ENCODE measurements at places on chromosomes 5 and 9. TPM values are rescaled to one million over a fixed set of nuclear protein-coding genes. Genes with fewer than 3 reads are reported as not detected.

DNA sequence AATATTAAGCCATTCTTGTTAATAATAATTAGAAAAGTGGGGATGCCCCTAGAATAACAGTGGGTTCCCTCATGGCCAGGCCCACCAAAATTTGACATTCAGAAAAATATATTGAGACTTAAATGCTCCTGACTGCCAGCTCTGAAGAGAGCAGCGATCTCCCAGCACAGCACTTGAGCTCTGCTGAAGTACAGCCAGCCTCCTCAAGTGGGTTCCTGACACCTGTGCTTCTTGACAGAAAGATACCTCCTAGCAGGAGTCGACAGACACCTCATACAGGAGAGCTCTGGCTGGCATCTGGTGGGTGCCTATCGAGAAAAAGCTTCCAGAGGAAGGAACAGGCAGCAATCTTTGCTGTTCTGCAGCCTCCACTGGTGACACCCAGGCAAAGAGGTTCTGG, 261.5 kb downstream of the DTWD2 start:
- no peak for DNase-seq

Gene IFNB1
- not detected for total RNA-seq

Gene SLC36A1
- total RNA-seq = 37.7 TPM

- DNase-seq = no peak
These were observed 113.6 kb downstream of the DEPDC1B start for GRCh38 chr5:60586307-60586901.

Gene GPRIN1
- total RNA-seq = 6.6 TPM

Data from prostate gland (tissue), 2 donors.